ENCODE measurements at places on chromosomes 2 and 18. TPM values are rescaled to one million over a fixed set of nuclear protein-coding genes. Genes with fewer than 3 reads are reported as not detected.

The AAK1 gene
- total RNA-seq: 79.5 TPM

The SULT6B1 gene
- not detected for total RNA-seq

The GAREM2 gene
- 1.3 TPM for total RNA-seq

The CAPN10 gene
- total RNA-seq: 28.5 TPM

The PRKAG3 gene
- total RNA-seq: not detected

The HAAO gene
- total RNA-seq: 0.41 TPM

The PAIP2B gene
- 3.2 TPM for total RNA-seq

The GPR39 gene
- not detected for total RNA-seq

The COL4A3 gene
- not detected for total RNA-seq

The SERPINB3 gene
- not detected for total RNA-seq

The EFHD1 gene
- total RNA-seq: 2.0 TPM

The ASB18 gene
- not detected for total RNA-seq

The ALMS1 gene
- 15.4 TPM for total RNA-seq

The PKP4 gene
- 52.9 TPM for total RNA-seq

The IFIH1 gene
- total RNA-seq: 33.8 TPM

The CCNYL1 gene
- total RNA-seq: 2.7 TPM

The TEKT4 gene
- not detected for total RNA-seq

The CCDC121 gene
- 0.17 TPM for total RNA-seq

The FBXO36 gene
- total RNA-seq: 1.9 TPM

The ZNF892 gene
- total RNA-seq: 2.7 TPM

The NOP58 gene
- 118 TPM for total RNA-seq

The PRLH gene
- total RNA-seq: not detected

The IL18RAP gene
- 11.2 TPM for total RNA-seq

The SERPINB7 gene
- not detected for total RNA-seq
